Uterine smooth muscle cell (primary cell): ENCODE measurements at places on chromosomes 7 and 10. TPM values are rescaled to one million over a fixed set of nuclear protein-coding genes. Genes with fewer than 3 reads are reported as not detected.

Gene PHKG1
- total RNA-seq = 0.62 and 0.66 TPM in 2 replicates

Gene ANKRD7
- total RNA-seq = 1.5 and 1.9 TPM in 2 replicates

Gene LIPJ
- total RNA-seq = not detected in 2 replicates

Gene LAMB1
- 208 and 292 TPM in 2 replicates for total RNA-seq

Gene NUTM2A
- total RNA-seq = 0.62 TPM in 1 of 2 replicates, not detected in the other

Gene FAM25A
- total RNA-seq = not detected in 2 replicates

Gene LIPF
- not detected in 2 replicates for total RNA-seq

Gene TNS3
- total RNA-seq = 38.6 and 39.6 TPM in 2 replicates

Gene ENKUR
- total RNA-seq = under 0.01 and 0.11 TPM in 2 replicates

Gene ETV1
- 17.2 and 25.7 TPM in 2 replicates for total RNA-seq

Gene TUBAL3
- not detected in 2 replicates for total RNA-seq

Gene NUDT13
- 1.6 and 1.8 TPM in 2 replicates for total RNA-seq

Gene CYP2C8
- not detected in 2 replicates for total RNA-seq

Gene PRRT4
- under 0.01 and 0.12 TPM in 2 replicates for total RNA-seq

Gene BHLHA15
- 1.3 and 2.2 TPM in 2 replicates for total RNA-seq

Gene MYH16
- 0.12 and 0.33 TPM in 2 replicates for total RNA-seq

Gene HOXA1
- total RNA-seq = under 0.01 and 0.11 TPM in 2 replicates

Gene SLC26A3
- total RNA-seq = not detected in 2 replicates

Gene TACC2
- 3.5 and 7.5 TPM in 2 replicates for total RNA-seq

Gene ANKMY2
- 33.9 and 39.0 TPM in 2 replicates for total RNA-seq

Gene KCND2
- total RNA-seq = 2.0 and 4.9 TPM in 2 replicates

Gene CNTNAP2
- total RNA-seq = under 0.01 TPM in 1 of 2 replicates, not detected in the other

Gene RNF148
- total RNA-seq = 0.66 and 1.1 TPM in 2 replicates

Gene RAMP3
- not detected in 2 replicates for total RNA-seq

Gene NPC1L1
- total RNA-seq = under 0.01 and 0.12 TPM in 2 replicates

Gene KAZALD1
- 6.2 and 6.4 TPM in 2 replicates for total RNA-seq

Gene UBTD1
- 25.6 and 31.2 TPM in 2 replicates for total RNA-seq

Gene KBTBD2
- total RNA-seq = 39.5 and 56.4 TPM in 2 replicates

Gene DPP6
- 0.11 and 0.50 TPM in 2 replicates for total RNA-seq

Gene CALHM1
- total RNA-seq = not detected in 2 replicates

Gene CCL26
- total RNA-seq = 1.7 and 2.4 TPM in 2 replicates

Gene ADAM8
- total RNA-seq = 8.1 and 11.0 TPM in 2 replicates

Gene SPDYE16
- 0.12 TPM in 1 of 2 replicates, not detected in the other for total RNA-seq

Gene PROSER2
- total RNA-seq = 0.44 and 1.6 TPM in 2 replicates

Gene PRLHR
- 0.12 TPM in 1 of 2 replicates, not detected in the other for total RNA-seq

Gene C10orf67
- total RNA-seq = 0.11 and 0.12 TPM in 2 replicates

Gene FAM200A
- 6.9 and 7.9 TPM in 2 replicates for total RNA-seq

Gene ZNF488
- total RNA-seq = under 0.01 TPM in 2 replicates

Gene TCTN3
- 27.9 and 34.7 TPM in 2 replicates for total RNA-seq

Gene MARCHF5
- total RNA-seq = 15.9 and 19.1 TPM in 2 replicates
